Calu3 (cell line): ENCODE measurements at places on chromosomes 3 and 15.

DNA sequence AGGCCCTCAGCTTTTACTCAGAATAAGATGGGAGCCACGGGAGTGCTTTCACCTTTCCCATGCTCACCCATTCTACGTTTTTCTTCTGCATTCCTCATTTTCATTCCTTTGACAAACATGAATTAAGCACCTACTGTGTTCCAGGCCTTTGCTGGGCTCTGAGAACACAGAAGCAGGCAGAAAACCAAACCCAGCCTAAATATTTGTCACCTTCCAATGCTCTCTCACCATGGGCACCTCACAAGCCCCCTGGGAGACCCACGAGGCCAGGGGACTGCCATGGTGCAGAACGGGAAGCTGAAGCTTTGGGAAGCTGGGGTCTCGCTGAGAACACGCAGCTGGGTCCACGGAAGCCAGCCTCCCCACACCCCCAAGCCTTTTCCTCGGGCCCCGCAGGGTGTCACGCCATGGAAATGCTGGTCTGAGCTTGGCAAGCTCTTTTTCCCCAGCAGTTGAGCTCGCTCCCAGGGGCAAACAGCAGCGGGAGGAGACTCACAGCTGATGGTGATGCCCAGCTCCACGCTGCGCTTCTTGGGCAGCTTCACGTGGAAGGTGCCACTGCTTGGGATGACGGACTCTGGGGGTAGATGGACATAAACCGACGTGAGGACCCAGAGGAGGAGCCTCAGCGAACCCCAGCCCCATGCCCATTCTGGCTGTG is 27.7 kb downstream of the GRIP2 start:
- no peaks in the 10 kb centered on the region for H3K36me3 ChIP-seq
- H3K27me3 ChIP-seq = peaks cover 27% of the 10 kb centered on the region
- no peak overlapping the region for H3K4me3 ChIP-seq
- DNase-seq = no peak
- H3K4me1 ChIP-seq = no peaks in the 10 kb centered on the region

- H3K4me1 ChIP-seq = peaks cover 14% of the 10 kb centered on the region
- H3K27ac ChIP-seq = no peak overlapping the region
- H3K27me3 ChIP-seq = peaks cover 4% of the 10 kb centered on the region
- H3K36me3 ChIP-seq = no peaks in the 10 kb centered on the region
- no peak overlapping the region for H3K4me3 ChIP-seq
These were observed 82.3 kb downstream of the CLDN11 start for GRCh38 chr3:170500995-170501394.

DNA sequence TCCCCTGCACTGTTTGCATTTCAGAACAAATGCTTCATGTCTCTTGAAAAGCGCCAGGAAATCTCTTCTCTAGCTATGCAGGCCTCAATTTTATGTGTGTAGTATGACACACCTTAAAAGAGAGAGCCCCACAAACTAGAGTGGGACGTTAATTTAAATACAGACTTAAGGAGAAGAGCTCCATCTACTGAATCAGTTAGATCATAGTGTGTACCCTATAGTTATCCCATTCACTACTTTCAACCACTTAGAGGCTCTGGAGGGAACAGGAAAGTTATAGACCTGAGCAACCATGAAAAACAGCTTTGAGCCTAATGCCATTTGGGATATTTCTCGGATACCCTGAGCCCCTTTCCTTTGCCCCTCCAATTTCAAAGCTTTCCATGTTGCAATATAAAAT is 153.7 kb downstream of the TIGIT start:
- H3K4me3 ChIP-seq = no peak overlapping the region
- peaks cover 8% of the 10 kb centered on the region for H3K36me3 ChIP-seq
- no peak for DNase-seq
- H3K27ac ChIP-seq = no peak overlapping the region

GRCh38 chr15:27059610-27060202 is 88.7 kb downstream of the GABRG3 start:
- H3K27me3 ChIP-seq = no peaks in the 10 kb centered on the region
- H3K4me1 ChIP-seq = no peaks in the 10 kb centered on the region
- H3K27ac ChIP-seq = no peak overlapping the region

GRCh38 chr3:52070724-52071621 is 14.6 kb upstream of the DUSP7 start:
- no peaks in the 10 kb centered on the region for H3K4me1 ChIP-seq
- no peak overlapping the region for H3K27ac ChIP-seq
- DNase-seq = no peak
- no peaks in the 10 kb centered on the region for H3K27me3 ChIP-seq
- H3K4me3 ChIP-seq = no peak overlapping the region

GRCh38 chr3:61857297-61857696 is 295.9 kb downstream of the PTPRG start:
- H3K27ac ChIP-seq = no peak overlapping the region
- no peaks in the 10 kb centered on the region for H3K36me3 ChIP-seq
- no peaks in the 10 kb centered on the region for H3K27me3 ChIP-seq
- no peak overlapping the region for H3K4me3 ChIP-seq

- no peak overlapping the region for H3K4me3 ChIP-seq
- no peak for DNase-seq
- H3K27me3 ChIP-seq = peaks cover under 1% of the 10 kb centered on the region
- H3K4me1 ChIP-seq = no peaks in the 10 kb centered on the region
- H3K36me3 ChIP-seq = peaks cover 11% of the 10 kb centered on the region
- no peak overlapping the region for H3K27ac ChIP-seq
These were observed 201.3 kb downstream of the ABHD5 start for GRCh38 chr3:43892061-43892460.

DNA sequence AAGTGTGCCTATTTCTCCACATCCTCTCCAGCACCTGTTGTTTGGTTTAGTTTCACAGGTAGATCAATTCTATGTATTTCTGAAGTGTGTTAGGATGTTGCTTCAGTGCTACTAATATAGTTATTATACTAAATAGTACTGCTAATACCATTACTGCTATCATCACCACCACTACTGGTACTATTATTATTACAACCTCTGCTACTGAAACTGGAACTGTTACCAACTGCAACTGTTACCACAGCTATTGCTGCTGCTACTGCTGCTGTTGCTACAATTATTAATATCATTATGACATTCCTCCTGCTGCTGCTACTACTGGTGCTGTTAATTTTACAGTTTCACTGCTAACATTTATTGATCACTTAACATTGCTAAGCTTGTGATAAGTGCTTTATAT is 8.3 kb upstream of the LMOD3 start:
- H3K27ac ChIP-seq = no peak overlapping the region
- no peaks in the 10 kb centered on the region for H3K36me3 ChIP-seq
- H3K4me3 ChIP-seq = no peak overlapping the region
- no peak for DNase-seq

- H3K27me3 ChIP-seq = no peaks in the 10 kb centered on the region
- H3K27ac ChIP-seq = no peak overlapping the region
These were observed 325.7 kb downstream of the NEK10 start for GRCh38 chr3:27043328-27043955.

DNA sequence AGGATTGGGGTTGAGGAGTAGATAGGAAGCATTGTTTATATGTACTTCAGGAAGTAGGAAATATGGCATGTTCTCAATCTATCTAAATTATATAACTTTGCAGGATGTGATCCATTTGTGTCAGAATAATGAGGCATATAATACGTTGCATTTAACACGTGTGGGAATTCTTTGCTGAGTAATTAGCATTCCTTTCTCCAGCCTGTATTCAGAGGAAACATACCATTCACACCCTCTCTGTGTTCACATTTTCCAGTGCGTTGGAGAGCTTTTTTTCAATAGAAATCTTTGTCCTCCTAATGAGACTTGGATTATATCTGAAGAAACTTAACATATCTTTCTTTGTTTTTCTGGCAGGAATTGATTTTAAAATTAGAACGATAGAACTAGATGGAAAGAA is 33.0 kb upstream of the APH1B start:
- no peak for DNase-seq
- no peaks in the 10 kb centered on the region for H3K36me3 ChIP-seq
- H3K4me3 ChIP-seq = no peak overlapping the region
- H3K27ac ChIP-seq = no peak overlapping the region
- no peaks in the 10 kb centered on the region for H3K27me3 ChIP-seq

- DNase-seq = no peak
- no peaks in the 10 kb centered on the region for H3K27me3 ChIP-seq
- no peak overlapping the region for H3K27ac ChIP-seq
- no peaks in the 10 kb centered on the region for H3K36me3 ChIP-seq
- H3K4me3 ChIP-seq = no peak overlapping the region
These were observed 78.8 kb downstream of the SOX2 start for GRCh38 chr3:181790561-181790960.

GRCh38 chr3:14281053-14281452 is 102.4 kb downstream of the LSM3 start:
- H3K36me3 ChIP-seq = peaks cover 4% of the 10 kb centered on the region
- H3K27me3 ChIP-seq = no peaks in the 10 kb centered on the region
- no peaks in the 10 kb centered on the region for H3K4me1 ChIP-seq
- H3K4me3 ChIP-seq = no peak overlapping the region
- no peak for DNase-seq
- no peak overlapping the region for H3K27ac ChIP-seq
